ENCODE measurements at places on chromosomes 4 and X. TPM values are rescaled to one million over a fixed set of nuclear protein-coding genes. Genes with fewer than 3 reads are reported as not detected.

The P2RY10 gene
- not detected for total RNA-seq

The COL4A6 gene
- 17.1 TPM for total RNA-seq

The PDCL2 gene
- not detected for total RNA-seq

The TLR1 gene
- 0.56 TPM for total RNA-seq

The SPATA4 gene
- not detected for total RNA-seq

Data from A549 treated with CORT108297 at 1 μM for 4 hours (cell line).